Ecto neural progenitor cell (in vitro differentiated cells): ENCODE measurements at places on chromosomes 7 and 10.

DNA sequence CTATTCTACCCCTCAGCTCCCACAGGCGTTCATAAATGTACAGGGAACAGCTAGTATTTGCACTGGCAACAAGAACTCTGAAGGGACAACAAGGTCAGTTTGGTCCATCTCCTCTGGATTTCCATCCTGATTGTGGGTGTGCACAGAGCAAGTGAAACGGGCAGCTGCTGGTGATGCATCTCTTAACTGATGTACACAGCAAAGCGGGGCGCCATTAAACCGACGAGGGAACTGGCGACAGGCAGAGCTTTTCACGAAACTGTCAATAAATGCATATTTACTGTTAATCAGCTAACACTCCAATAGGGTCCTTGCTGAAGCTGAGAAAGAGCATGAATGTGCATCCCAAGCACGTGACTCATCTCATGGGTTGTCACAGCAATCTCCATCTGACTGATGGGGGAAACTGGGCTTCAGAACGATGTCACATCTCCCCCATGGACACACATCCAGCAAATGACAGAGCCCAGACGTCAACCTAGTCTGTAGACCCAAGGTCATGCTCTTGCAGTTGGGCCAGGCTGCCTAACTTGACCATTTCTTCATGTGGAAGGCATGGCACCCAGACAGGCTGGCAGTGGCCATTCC is 54.2 kb downstream of the FAM53B start:
- no peak for DNase-seq

GRCh38 chr7:76191783-76192240 is 9.9 kb upstream of the SRRM3 start:
- DNase-seq, result no peak

DNA sequence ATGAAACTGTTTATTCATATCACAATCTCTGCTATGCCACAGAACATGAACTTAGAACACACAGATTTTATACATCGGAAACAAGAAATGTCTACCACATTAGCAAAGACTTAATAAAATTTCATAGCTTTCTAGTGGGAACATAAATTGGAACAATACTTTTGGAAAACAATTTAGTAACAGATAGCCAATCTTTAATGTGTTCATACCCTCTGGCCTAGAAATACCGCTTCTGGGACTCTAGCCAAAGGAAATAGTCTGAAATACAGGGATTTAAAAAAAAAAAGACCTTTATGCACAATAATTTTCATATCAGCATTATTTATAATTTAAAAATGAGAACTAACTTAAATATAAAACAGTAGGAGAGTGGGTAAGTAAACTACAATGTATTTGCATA is 168.5 kb downstream of the PLXNA4 start:
- DNase-seq, result no peak

GRCh38 chr7:92909686-92910475 is 73.5 kb upstream of the CDK6 start:
- DNase-seq, result no peak

DNA sequence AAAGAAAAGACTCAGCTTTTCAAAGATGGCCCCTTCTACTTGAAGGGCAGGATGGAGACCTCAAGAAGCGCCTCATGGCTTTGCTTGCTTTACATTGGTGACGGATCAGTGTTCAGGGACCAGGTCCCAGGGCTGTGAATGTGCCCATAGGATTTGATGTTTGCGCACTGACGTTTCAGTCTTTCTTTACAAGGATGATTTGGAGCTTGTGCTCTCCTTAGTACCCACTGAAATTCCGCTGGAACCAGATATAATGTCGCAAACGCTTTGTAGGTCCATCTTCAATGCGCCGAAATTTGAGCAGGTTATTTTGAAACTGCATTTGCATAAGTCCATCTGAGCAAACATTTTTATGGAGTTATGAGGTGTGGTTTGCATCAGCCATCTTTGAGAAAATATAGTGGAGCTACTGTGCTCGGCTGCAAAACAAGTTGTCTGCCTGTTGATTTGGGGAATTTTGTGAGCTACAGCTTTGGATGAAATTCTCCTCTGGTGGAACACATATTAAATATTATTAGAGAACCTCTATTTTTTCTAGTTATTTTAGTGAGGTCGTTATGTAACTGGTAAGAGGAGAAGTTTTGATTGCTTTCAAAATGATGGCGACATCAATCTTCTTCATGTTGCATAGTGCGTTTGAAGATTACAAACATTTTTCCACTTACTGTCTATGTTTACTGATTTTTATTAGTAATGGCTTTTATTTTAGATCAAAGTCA is 2.4 kb downstream of the RBM20 start:
- no peak for DNase-seq

DNA sequence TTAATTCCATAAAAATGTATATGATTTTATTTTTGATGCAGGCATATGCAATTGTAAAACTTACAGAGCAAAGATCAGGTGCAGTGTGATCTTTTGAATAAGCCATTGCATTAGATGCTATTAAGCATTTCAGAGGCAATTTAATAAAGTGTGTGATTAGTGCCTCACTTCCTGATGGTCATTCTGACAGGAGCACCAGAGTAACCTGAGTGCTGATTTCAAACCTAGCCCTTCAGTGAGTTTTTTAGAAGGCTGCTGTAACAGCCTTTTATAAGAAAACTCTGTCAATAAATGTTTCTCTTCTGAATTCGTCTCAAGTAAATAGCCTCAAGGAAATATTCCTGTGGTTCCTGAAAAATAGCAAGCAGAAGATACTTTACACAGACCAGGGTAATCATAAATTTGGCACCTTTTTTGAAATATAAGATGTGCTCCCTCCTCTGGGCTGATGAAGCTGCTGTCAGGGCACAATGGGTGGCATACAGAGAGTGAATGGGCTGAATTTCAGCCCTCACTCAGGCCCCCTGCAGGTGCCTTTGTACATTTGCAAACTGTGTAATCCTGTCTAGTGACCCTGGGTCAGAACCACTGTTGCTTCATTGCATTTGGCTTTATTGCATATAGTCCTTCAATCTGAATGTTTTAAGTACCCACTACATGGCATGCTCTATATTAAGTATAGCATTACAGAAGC is 193.7 kb upstream of the CSTF2T start:
- DNase-seq, result peak; percentile 54

- DNase-seq, result no peak
Observed at GRCh38 chr7:32030904-32031692, 39.1 kb downstream of the PDE1C start.

- no peak for DNase-seq
Observed at GRCh38 chr10:28186887-28187578, 115.8 kb downstream of the MPP7 start.

- peak; percentile 85 for DNase-seq
Observed at GRCh38 chr10:100740476-100741377, 4.7 kb upstream of the PAX2 start.

- no peak for DNase-seq
Observed at GRCh38 chr7:54985426-54986330, 33.1 kb upstream of the EGFR start.

DNA sequence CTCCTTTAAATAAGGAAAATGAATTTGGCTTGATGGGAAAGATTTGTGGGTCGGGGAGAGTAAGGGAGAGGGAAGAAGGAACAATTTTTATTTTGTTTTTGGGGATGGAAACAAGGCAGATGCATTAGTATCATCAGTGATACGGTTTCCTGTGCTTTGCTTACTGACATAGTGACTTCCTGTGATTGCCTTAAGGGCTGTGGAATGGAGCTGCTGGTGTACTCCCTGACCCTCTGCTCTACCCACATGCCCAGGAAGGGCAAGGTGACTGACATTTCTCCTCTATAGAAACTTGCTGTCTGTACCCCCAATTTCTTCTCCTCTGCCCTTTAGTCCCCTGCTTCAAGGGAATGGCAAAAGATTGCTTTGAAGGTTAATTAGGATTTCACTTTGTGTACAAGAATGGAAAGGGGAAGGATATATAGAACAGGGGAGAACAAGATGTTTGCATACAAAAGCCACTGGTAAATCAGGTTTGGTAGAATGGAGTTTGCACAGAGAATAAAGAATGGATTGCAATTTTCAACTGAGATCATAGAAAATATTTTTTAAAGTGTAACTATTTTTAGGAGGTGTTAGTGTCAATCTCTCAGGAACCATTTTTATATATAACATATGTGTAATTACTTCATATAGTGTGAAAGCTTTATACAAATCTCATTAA is 129.0 kb upstream of the AGR3 start:
- no peak for DNase-seq

- DNase-seq, result no peak
Observed at GRCh38 chr10:59839576-59839975, 66.8 kb downstream of the CCDC6 start.

DNA sequence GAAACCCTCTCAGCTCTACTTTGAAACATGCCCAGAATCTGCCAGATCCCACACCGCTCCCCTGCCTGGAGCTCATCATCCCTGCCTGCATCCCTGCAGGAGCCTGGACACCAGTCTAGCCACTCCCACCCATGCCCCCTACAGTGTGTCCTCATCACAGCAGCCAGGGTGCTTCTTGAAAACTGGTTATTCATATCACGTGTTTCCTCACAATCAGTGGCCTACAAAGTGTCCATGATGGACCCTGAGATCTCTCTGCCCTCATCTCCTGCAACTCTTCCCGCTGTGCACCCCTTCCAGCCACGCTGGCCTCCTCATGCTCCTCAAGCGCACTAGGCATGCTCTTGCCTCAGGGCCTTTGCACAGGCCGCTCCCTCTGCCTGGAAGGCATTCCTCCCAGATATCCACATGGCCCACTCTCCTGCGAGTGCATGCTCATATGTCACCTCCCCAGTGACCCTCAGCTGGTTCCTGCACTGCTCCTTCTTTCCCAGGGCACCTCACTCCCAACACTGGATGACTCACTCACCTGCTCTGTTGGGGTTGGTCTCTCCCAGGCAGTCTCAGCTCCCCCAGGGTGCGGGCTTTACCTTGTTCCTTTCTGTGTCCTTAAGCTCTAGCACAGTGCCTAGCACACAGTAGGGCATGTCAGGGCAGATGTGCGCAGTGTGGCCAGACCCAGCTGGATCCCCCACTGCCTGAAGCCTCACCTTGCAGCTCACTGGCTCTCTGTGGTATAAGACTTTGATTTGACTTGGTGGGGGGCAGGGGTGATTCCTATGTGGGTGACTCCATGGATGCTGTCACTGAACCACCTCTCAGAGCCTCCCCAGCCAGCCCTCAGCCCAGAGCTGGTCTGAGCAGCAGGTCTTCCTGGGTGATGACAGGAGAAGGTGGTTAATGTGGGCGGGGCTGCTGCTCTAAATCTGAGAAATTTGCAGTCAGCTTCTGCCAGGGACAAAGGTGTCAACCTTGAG is 37.3 kb downstream of the CDH23 start:
- DNase-seq, result peak; percentile 44

DNA sequence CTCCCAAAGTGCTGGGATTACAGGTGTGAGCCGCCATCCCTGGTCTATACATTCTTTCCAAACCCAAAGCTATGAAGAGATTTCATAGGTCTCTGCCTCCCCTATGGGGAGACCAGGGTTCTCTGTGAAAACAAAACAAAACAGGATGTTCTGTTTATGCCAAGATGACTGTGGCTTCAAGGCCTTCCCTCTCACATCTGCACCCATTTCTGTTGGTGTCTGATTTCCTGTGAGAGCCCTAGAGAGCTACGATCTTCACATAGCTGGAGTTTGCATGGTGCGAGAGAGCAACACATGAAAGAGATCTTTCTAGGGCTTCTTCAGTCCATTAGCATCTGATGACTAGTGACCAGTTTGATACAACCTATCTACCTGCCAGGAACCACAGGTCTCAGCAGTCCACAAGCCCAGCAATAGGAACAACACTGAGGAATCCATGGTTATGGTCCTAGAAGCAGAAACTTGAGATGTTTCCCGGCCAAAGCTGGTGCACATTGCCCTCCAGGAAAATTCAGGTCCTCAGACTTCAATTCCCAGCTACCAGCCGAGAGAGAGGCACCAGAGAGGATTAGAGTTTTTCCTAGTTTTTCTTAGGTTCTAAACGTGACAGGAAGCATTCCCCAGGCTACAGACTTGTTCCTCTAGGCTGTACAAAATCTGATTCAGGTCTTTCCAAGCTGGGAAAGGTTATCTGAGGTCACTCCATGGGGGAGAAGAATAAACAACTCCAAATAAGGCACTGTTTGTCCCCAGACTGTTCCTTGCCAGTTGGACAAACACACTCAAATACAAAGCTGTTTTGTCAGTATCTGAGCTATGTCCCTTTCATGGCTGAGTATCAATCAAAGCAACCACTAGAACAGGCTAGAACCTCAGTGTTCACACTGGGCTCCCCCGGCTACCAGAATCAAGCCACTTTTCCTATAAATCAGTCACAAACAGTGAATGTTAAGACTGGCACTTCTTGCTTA is 259.7 kb downstream of the CALN1 start:
- peak; percentile 31 for DNase-seq

- DNase-seq, result peak; percentile 51
Observed at GRCh38 chr7:50119815-50120637, 27.0 kb upstream of the ZPBP start.

GRCh38 chr7:103951311-103951710 is 38.1 kb downstream of the RELN start:
- DNase-seq, result no peak

GRCh38 chr10:47107007-47107747 is 192.8 kb upstream of the GDF10 start:
- DNase-seq, result peak; percentile 25
